ENCODE measurements at places on chromosomes 6 and 20.

- no peak for DNase-seq
Observed at GRCh38 chr6:38542031-38542430, 97.7 kb downstream of the BTBD9 start.

- DNase-seq, result no peak
Observed at GRCh38 chr6:56521976-56522375, 120.7 kb downstream of the DST start.

DNA sequence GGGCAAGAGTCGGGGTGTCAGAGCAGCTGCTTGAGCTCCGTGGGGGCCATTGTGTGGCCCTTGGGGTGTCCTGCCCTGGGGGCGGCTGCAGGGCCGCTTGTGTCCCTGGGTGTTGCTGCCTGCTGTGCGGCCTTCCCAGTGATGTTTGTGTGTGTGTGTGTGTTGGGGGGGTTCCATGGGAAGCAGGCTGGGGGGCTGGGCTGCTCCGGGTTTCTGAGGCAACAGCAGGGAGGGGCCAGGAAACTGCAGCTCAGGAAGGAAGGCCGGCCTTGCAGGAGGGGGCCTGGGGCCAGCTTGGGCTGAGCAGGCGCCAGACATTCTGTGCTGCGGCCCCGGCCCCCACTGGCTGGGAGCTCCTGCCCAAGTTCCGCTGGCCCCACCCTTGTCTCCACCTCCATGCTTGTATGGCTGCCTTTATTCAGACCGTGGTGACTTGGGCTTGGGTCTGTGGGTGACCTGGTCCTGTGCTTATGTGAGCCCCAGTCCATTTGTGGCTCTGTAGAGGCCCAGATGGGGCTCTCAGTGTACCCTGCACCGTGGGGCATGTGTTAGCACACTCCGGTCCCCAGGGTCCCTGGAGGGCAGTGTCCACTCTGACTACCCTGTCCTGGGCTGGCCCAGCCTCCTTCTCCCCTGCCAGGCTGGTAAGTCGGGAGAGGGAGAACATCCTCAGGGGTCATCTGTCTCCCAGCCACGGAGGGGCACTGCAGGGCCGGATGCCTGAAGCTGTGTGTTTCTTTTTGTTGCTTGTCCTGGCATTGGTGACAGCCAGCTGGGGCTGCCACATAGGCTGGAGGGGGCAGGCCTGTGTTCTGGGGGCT is 4.6 kb upstream of the SOX18 start:
- no peak for DNase-seq

DNA sequence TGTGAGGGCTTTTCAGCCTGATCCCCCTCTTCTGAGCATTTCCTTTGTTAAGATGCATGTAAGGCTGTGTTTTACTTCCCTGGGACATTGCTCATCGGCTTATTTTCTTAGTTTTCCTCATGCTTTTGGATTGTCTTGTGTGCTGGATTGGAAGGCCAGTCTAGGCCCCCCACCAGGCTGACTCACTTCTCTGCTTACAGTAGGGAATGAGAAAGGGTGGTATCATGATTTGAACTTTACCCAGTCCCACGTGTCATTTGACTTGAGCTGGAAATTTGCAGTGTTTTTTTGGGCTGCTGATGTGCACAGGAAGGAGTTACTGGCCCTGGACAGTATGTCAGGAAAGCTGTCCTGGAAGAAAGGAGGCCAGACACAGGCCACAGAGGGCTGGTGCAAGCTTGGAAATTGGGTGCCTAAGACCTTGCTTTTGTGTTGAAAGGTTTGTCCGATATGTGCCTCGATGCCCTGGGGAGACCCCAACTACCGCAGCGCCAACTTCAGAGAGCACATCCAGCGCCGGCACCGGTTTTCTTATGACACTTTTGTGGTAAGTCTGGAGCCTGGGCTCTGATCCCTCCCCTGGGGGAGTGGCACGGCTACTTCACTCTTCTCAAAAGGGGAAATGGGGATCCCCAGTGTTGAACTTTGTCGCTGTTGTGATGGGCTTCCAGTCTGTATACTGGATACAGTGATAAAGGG is 12.8 kb downstream of the RNF114 start:
- no peak for DNase-seq

- no peak for DNase-seq
Observed at GRCh38 chr6:27800731-27801373, 111.3 kb downstream of the OR2B2 start.

DNA sequence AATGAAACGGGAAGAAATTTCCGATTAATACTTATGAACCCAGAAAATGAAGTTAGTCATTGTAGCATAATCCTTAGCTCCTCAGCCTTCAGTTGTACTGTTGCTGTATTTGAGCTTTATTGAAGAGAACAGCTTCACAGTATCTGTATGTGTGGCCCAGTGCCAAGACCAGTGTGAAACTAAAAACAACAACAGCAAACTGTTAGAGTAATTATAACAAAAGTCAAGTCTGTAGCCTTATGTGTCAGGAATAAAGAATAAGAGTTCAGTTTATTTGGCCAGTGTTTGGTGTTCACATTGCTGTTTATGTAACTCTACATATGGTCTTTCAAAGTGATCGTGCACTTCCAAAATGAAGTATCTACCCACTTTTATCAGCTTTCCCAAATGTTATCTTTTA is 70.9 kb downstream of the ARID1B start:
- DNase-seq, result no peak

Data from stimulated activated CD4-positive, alpha-beta T cell treated with anti-CD3 and anti-CD28 coated beads, Interleukin-1b, Interleukin-23, amount 100 ng/mL, for 1 hour (primary cell).